ENCODE measurements at places on chromosomes 1 and 21. TPM values are rescaled to one million over a fixed set of nuclear protein-coding genes. Genes with fewer than 3 reads are reported as not detected.
A peak's percentile ranks its signal among the peaks of the same experiment; 100 is the strongest.

The GFI1 gene
- 15.3 TPM for total RNA-seq

The SASS6 gene
- 1.7 TPM for total RNA-seq

The TSPAN1 gene
- total RNA-seq, result not detected

The S100A3 gene
- not detected for total RNA-seq

The HES2 gene
- not detected for total RNA-seq

GRCh38 chr1:178538192-178538916, 25.4 kb downstream of the TEX35 start:
- no peaks in the 10 kb centered on the region for H3K36me3 ChIP-seq
- no peak overlapping the region for H3K27ac ChIP-seq
- peaks cover 15% of the 10 kb centered on the region for H3K4me1 ChIP-seq
- no peak overlapping the region for H3K4me3 ChIP-seq
- DNase-seq, result no peak
- no peaks in the 10 kb centered on the region for H3K27me3 ChIP-seq

DNA sequence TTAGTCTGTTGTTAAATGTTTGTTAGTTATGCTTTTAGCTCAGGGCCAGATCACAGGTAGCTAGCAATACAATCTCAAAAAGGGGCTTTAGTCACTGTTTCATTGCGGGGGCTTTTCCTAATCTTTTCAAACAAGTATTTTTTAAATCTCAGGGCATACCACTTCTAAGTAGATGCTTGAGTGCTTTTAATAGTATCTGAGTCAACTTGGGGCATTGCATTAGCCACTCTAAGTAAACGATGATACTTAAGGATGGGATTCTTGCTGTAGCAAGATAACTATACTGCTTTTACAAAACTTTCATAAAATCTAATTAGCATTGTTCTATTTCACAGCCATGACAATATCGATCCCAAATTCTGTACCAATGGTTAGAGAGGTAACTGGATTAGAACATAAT, 11.6 kb downstream of the CDC42BPA start:
- no peaks in the 10 kb centered on the region for H3K36me3 ChIP-seq
- peaks cover 13% of the 10 kb centered on the region for H3K27me3 ChIP-seq
- no peaks in the 10 kb centered on the region for H3K4me1 ChIP-seq
- no peak for DNase-seq

DNA sequence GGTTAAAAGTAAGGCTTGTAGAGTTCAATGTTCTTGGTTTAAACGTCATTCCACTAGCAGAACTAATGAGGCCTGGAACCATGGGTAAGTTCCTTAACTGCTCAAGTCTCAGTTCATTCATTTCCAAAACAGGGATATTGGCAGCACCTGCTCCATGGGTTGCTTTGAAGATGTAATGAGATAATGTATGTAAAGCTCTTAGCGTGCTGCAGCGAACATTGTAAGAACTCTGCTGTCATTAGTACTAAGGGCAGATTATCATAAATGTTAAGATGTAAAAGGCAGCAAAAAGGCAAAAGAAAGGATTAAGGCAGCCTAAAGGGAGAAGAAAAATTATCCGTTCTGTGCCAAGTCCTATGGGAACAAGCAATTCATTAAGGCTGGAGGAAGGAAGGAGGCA, 129.1 kb upstream of the NGF start:
- H3K27ac ChIP-seq, result no peak overlapping the region
- no peaks in the 10 kb centered on the region for H3K27me3 ChIP-seq
- no peak for DNase-seq

GRCh38 chr1:208157769-208158168, 86.4 kb downstream of the PLXNA2 start:
- peaks cover 2% of the 10 kb centered on the region for H3K27me3 ChIP-seq
- DNase-seq, result no peak
- no peak overlapping the region for H3K27ac ChIP-seq
- H3K4me1 ChIP-seq, result no peaks in the 10 kb centered on the region
- no peaks in the 10 kb centered on the region for H3K36me3 ChIP-seq

DNA sequence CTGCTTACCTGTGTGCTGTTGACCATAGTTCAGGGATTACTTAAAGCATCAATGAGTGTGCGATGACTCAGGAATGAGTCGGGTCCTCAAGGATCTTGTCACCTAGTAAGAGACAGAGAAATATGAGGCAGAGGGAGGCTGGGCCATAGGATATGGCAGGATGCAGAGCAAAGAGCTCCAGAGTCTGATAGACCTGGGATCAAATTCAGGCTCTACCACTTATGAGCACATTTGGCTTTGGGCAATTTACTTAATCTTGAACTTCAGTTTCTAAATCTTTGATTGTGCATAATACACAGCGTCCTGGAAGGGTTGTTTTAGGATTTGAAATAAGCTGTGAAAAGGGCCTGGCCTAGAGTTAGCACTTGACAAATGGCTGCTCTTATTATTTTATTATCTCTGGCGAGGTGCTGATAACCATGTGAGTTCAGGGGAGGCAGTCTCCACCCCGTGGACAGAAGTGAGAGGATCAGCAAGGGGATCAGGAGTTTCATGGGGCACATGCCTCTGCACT, 94.5 kb downstream of the ROR1 start:
- H3K4me3 ChIP-seq, result no peak overlapping the region
- H3K27me3 ChIP-seq, result no peaks in the 10 kb centered on the region
- no peak overlapping the region for H3K27ac ChIP-seq
- no peak for DNase-seq
- H3K36me3 ChIP-seq, result no peaks in the 10 kb centered on the region
- no peaks in the 10 kb centered on the region for H3K4me1 ChIP-seq

- H3K4me1 ChIP-seq, result no peaks in the 10 kb centered on the region
- H3K4me3 ChIP-seq, result no peak overlapping the region
- no peak overlapping the region for H3K27ac ChIP-seq
- DNase-seq, result no peak
- H3K36me3 ChIP-seq, result no peaks in the 10 kb centered on the region
- H3K27me3 ChIP-seq, result no peaks in the 10 kb centered on the region
These were observed 64.6 kb upstream of the PPIH start for GRCh38 chr1:42593486-42594100.

DNA sequence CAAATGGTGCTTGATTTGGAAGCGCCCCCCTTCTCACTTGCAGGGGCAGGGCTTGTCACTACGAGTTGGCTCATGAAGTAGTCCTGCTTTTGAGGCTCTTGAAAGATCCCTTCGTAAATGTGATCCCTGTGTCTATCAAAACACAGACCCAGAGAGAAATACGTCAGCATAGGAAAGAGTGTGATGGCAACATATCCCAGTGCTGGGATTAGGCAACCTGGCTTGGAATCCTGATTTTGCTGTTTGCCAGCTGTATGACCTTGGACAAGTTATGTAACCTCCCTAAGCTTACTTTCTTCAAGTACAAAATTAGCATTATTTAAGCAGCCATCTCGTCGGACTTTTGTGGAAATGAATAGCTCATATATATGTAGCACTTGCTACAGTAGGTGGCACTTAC, 228.4 kb downstream of the ATG4C start:
- no peaks in the 10 kb centered on the region for H3K36me3 ChIP-seq
- H3K4me1 ChIP-seq, result no peaks in the 10 kb centered on the region
- DNase-seq, result no peak
- no peak overlapping the region for H3K4me3 ChIP-seq
- no peaks in the 10 kb centered on the region for H3K27me3 ChIP-seq
- H3K27ac ChIP-seq, result no peak overlapping the region

- H3K36me3 ChIP-seq, result no peaks in the 10 kb centered on the region
- DNase-seq, result no peak
- no peaks in the 10 kb centered on the region for H3K27me3 ChIP-seq
- H3K27ac ChIP-seq, result no peak overlapping the region
- no peak overlapping the region for H3K4me3 ChIP-seq
These were observed 83.9 kb downstream of the ADAMTS1 start for GRCh38 chr21:26761174-26761915.

DNA sequence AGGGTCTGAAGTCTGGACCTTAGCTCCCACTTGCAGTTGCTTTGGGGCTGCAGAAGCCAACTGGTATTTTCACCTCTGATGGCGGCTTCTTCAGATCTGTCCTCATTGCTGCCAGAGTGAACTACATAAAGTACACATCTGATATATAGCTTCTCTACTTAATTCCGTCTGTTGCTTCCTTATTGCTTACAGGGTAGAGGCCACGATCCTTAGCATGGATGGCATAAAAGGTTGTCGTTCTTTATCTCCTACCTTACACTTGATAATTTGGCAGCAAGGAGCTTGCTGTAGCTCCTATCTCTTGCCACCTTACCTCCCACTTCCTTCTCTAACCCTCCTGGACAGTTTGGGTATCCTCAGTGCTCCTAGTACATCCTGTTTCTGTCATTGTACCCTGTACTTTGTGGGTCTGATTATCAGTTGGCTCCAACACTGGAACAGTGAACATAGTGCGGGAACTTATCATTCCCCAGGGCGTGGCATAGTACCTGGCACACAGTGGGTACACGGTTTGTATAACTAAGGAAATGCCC, 30.9 kb upstream of the NBL1 start:
- no peaks in the 10 kb centered on the region for H3K27me3 ChIP-seq
- H3K4me1 ChIP-seq, result peaks cover 1% of the 10 kb centered on the region
- no peak for DNase-seq
- H3K36me3 ChIP-seq, result peaks cover 12% of the 10 kb centered on the region

DNA sequence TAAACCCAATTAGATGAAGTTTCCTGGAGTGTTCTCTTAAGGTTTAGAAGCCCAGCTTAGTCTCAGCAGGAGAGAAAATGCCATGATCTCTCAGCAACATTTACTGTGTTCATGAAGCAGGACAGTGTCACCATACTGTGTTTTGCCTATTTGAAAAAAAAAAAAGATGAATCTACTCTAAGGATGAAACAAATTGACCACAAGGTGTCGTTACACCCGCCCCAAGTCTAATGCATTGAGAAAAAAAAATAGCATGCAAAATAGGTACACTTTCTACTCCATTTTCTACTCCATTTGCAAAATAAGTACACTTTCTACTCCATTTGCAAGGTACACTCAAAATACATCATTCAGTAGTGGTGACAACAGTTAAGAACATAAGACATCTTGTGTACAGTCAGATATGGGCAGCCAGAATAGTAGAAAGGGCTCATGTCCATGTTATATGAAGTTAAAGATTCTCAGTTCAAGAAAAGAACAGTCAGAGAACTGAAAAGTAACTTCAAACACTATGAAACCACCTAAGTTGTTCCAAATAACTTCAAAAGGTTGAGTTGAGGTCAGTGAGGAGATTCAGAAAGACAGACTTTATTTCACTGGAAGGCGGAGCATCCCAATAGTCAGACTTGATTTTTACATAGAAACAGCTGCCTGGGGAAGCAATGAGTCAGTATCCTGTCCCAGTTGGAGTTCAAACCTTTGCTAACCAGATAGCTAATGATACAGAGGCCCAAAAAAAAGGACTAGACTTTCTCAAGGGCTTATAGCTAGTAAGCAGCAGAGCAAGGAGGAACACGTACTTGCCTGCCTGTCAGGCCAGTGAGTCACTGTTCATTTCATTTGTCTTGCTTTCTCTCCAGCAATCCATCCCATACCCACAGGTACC, 13.3 kb downstream of the PLPPR5 start:
- H3K4me1 ChIP-seq, result peaks cover 3% of the 10 kb centered on the region
- H3K4me3 ChIP-seq, result no peak overlapping the region
- no peaks in the 10 kb centered on the region for H3K36me3 ChIP-seq
- no peaks in the 10 kb centered on the region for H3K27me3 ChIP-seq
- H3K27ac ChIP-seq, result no peak overlapping the region

GRCh38 chr1:5996641-5997270, 4.5 kb upstream of the NPHP4 start:
- no peaks in the 10 kb centered on the region for H3K27me3 ChIP-seq
- peaks cover 49% of the 10 kb centered on the region for H3K4me1 ChIP-seq
- no peak for DNase-seq
- H3K27ac ChIP-seq, result no peak overlapping the region
- H3K4me3 ChIP-seq, result no peak overlapping the region
- peaks cover 26% of the 10 kb centered on the region for H3K36me3 ChIP-seq

GRCh38 chr1:240420766-240421165, 191.2 kb downstream of the GREM2 start:
- no peaks in the 10 kb centered on the region for H3K4me1 ChIP-seq
- no peak overlapping the region for H3K4me3 ChIP-seq
- H3K27me3 ChIP-seq, result no peaks in the 10 kb centered on the region
- no peaks in the 10 kb centered on the region for H3K36me3 ChIP-seq
- no peak overlapping the region for H3K27ac ChIP-seq

- DNase-seq, result no peak
These were observed 68.1 kb downstream of the RPS6KA1 start for GRCh38 chr1:26597629-26598039.

GRCh38 chr1:223748773-223749733, 36.7 kb downstream of the CAPN2 start:
- peak overlapping the region; percentile 63 for H3K4me3 ChIP-seq
- H3K4me1 ChIP-seq, result peaks cover 18% of the 10 kb centered on the region
- no peak overlapping the region for H3K27ac ChIP-seq
- no peaks in the 10 kb centered on the region for H3K27me3 ChIP-seq

DNA sequence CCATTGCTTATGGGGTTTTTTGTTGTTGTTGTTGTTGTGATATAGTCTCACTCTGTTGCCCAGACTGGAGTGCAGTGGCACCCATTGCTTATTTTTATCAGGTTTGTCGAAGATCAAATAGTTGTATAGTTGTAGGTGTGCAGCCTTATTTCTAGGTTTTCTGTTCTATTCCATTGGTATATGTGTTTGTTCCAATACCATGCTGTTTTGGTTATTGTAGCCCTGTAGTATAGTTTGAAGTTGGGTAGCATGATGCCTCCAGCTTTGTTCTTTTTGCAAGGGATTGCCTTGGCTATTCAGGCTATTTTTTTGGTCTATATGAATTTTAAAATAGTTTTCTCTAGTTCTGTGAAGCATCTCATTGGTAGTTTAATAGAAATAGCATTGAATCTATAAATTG, 11.6 kb downstream of the ZNF678 start:
- H3K36me3 ChIP-seq, result no peaks in the 10 kb centered on the region
- no peak for DNase-seq
- H3K27ac ChIP-seq, result no peak overlapping the region
- no peaks in the 10 kb centered on the region for H3K27me3 ChIP-seq
- H3K4me1 ChIP-seq, result no peaks in the 10 kb centered on the region
- no peak overlapping the region for H3K4me3 ChIP-seq

- H3K4me1 ChIP-seq, result peaks cover 37% of the 10 kb centered on the region
- peak overlapping the region; percentile 58 for H3K4me3 ChIP-seq
- peaks cover 15% of the 10 kb centered on the region for H3K27me3 ChIP-seq
- no peaks in the 10 kb centered on the region for H3K36me3 ChIP-seq
- H3K27ac ChIP-seq, result no peak overlapping the region
These were observed 544 bp downstream of the PPM1J start for GRCh38 chr1:112714313-112715263.

DNA sequence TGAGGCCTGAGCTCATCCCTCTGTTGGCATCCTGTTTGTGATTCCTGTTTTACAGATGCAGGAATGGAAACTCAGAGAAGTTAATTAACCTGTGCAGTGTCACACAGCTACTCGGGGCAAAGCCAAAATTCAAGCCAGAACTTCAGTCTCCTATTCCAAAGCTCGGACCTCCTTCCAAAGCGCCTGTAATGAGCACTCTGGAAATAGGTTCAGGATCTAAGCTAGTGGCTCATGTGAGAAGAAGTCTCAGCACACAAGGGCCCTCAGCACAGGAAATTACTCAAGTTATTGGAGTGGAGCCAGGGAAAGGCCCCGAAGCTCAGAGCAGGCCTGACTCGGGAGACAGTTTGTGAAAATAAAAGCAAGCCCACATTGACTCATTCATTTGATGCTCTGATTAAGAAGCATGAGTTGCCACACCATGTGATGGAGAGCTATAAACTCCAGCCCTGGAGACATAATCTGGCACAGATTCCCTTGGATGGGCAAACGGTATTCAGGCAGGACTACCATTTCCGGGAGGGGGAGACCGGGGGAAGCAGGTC, 50.6 kb upstream of the LYST start:
- H3K4me1 ChIP-seq, result peaks cover 19% of the 10 kb centered on the region
- H3K36me3 ChIP-seq, result no peaks in the 10 kb centered on the region
- H3K27me3 ChIP-seq, result no peaks in the 10 kb centered on the region
- no peak overlapping the region for H3K4me3 ChIP-seq
- H3K27ac ChIP-seq, result no peak overlapping the region

GRCh38 chr1:162892906-162893611, 32.1 kb upstream of the CCDC190 start:
- no peak overlapping the region for H3K4me3 ChIP-seq
- H3K4me1 ChIP-seq, result no peaks in the 10 kb centered on the region
- H3K27me3 ChIP-seq, result no peaks in the 10 kb centered on the region
- no peaks in the 10 kb centered on the region for H3K36me3 ChIP-seq
- no peak for DNase-seq

Measured in CD4-positive, alpha-beta T cell (primary cell).